Activated naive CD4-positive, alpha-beta T cell treated with anti-CD3 and anti-CD28 coated beads, Interleukin-2, amount 50 U/mL, for 72 hours (primary cell): ENCODE measurements at places on chromosomes 11 and 22.

- peak; percentile 60 for DNase-seq
Measured at GRCh38 chr11:74726547-74727182, 4.6 kb downstream of the CHRDL2 start.

DNA sequence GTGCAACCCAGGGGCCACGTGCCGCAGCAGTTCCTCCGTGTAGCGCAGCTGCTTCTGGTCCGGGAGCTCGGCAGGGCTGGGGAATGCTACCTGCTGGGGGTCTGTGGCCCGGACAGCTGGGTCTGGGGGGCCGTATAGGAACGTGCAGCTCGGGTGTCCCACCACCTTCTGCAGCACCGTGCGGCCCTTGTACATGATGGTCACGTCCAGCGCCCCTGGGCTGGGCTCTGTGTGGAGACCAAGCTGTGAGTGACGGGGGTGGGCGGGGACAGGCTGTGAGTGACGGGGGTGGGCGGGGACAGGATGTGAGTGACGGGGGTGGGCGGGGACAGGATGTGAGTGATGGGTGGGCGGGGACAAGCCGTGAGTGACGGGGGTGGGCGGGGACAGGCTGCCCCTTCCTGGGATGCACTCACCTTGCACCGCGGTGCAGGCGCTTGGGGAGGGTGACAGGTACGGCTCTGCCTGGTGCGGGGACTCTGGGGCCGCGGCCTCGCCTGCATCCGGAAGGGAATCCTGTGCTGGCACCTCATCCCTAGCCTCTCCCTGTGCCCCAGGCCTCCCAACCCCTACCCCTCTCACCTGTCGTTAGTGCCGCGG lies 2.3 kb downstream of the IRF7 start:
- no peak for DNase-seq

- no peak for DNase-seq
Measured at GRCh38 chr22:48677168-48677520, 1150.5 kb downstream of the BRD1 start.

DNA sequence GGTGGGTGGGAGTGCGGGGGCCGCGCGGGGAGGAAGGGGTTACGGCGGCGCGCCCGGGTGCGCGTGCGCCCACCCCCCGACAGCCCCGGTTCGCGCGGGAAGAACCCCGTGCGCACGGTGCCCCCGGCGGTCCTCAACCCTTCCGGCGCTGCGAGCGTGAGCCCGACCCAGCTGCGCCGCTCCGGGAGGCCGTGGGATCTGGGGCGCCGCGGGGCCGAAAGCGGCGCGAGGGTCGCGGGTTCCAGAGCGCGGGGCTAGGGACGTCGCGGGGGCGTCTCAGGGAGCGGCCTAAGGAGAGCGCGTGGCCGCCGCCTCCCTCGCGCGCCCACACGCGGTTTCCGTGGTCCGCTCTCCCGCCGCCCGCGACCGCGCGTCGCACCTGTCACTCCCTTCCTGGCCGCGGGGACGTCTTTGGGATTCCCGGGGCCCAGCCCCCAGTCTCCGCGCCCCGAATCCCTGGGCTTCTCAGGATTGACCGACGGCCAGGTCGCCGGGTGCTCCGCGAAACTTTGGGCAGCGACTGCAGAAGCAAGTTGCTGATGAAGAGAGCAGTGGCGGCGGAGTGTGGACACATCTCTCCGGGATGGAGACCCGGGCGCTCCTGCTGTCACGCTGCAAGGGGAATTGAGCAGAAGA lies 582 bp downstream of the SREBF2 start:
- DNase-seq, result peak; percentile 78

- no peak for DNase-seq
Measured at GRCh38 chr22:38890377-38890776, 18.4 kb upstream of the CBX6 start.

- DNase-seq, result no peak
Measured at GRCh38 chr22:50739279-50739691, 1.3 kb downstream of the ACR start.

DNA sequence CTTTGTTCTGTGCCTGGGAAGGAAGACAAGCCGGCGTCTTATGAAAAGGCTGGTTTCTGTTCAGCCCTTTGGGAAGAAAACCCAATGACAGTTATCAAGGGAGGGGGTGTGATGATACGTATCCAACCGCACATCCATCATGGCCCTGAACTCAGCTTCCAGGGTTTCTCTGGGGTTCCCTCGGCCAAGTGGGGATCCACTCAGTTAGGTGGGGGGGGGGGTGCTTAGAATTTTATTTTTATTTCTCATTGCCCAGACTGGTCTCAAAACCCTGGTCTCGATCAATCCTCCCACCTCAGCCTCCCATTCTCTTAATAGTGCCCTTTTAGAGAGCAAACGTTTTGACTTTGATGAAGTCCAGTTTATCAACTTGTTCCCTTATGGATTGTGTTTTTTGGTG lies 25.7 kb downstream of the KCNQ1 start:
- DNase-seq, result no peak

GRCh38 chr11:119047205-119047604 lies 9.8 kb downstream of the HYOU1 start:
- DNase-seq, result no peak

DNA sequence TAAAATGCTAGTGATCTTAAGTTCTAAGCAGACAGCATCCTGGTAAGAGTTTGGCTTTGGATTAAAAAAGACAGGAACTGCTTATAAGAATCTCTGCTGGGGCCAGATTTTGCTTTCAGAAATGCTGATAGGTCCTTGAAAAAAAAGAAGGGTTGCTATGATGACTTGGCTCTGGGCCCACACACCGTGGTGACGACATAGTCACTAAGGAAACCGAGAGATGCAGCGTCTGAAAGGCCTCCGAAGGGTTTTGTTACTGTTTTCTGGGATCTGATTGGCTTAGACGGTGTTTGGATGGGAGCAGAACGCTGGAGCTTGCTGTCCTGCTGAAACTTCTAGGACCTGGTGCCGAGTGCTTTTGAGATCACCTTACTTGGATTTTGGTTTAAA lies 8.4 kb downstream of the FAM118A start:
- peak; percentile 83 for DNase-seq

- no peak for DNase-seq
Measured at GRCh38 chr11:12773591-12773990, 99.4 kb downstream of the TEAD1 start.
